Vagina (tissue), 2 donors: ENCODE measurements at places on chromosomes 1 and 21.

GRCh38 chr1:209772126-209772525 lies 12.2 kb downstream of the C1orf74 start:
- DNase-seq: no peak

DNA sequence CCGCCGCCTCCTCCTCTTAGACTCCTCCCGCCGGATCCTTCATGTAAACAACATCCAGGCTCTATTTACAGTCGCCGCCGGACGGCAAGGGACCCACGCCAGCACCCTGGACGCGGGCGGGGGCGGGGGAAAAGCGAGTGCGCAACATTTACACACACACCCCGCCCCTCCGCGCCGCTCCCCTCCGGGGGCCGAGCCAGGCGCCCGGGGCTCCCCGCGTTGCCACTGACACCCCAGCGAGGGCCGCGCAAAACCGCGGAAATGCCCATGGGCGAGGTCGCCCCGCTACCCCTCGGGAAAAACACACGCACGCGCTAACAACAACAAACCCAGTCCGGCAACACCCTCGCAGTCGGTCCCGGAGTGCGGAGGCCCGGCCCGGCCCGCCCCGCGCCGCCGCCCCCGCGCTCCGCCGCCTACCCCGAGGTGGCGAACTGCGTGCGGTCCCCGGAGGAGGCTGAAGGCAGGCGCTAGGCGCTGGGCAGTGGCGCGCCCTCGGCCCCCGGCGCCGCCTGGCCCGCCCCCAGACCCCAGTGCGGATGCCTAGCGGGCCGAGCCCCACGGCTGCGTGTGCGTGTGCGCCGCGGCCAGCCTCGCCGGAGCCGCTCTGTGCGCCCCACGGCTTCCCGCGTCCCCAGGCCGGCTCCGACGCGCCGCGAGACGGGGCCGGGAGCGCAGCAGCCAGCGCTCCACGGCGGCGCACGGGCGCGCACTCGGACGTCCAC lies 81.1 kb upstream of the AK4 start:
- peak; percentile 96 for DNase-seq

DNA sequence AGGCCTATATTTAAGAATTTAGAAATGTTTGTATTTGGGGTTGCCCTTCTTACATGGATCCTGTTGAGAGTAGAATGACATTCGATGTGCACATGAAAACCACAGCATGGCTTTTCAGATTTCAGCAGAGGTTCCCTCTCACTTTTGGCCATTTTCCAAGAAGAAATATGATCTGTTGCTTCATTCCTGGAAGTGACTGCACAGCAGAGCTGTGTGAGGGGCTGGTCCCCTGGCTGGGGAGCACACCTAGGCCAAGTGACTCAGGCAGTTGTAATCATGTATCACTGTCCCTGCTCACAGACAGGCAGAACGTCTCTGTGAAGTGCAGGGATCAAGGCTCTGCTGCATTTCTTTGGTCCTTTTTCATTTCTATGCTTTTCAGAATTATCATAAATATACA lies 32.3 kb downstream of the AGT start:
- no peak for DNase-seq

DNA sequence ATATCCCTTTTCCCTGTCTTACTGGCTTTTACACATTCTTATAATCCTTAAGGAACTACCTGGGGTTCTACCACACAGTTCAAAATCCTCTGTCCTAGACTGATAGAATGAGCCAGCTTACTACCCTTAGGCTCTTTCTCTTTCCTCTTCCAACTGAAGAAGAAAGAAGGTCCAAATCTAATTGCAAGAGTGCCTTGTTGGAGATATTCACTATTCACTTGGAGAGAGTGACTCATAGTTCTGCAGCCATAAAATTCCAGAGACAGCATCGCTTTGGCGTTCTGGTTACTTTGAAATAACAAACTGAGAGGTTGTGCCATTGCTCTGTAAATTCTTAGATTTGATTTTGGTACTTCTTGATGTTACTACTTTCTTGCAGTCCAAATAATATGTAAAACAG lies 4.2 kb downstream of the CADM3 start:
- no peak for DNase-seq

- no peak for DNase-seq
Measured at GRCh38 chr1:43359696-43360095, 915 bp downstream of the CDC20 start.

GRCh38 chr1:170460414-170461155 lies 71.4 kb upstream of the GORAB start:
- DNase-seq: no peak

GRCh38 chr1:39369565-39369964 lies 121.9 kb upstream of the BMP8A start:
- no peak for DNase-seq

DNA sequence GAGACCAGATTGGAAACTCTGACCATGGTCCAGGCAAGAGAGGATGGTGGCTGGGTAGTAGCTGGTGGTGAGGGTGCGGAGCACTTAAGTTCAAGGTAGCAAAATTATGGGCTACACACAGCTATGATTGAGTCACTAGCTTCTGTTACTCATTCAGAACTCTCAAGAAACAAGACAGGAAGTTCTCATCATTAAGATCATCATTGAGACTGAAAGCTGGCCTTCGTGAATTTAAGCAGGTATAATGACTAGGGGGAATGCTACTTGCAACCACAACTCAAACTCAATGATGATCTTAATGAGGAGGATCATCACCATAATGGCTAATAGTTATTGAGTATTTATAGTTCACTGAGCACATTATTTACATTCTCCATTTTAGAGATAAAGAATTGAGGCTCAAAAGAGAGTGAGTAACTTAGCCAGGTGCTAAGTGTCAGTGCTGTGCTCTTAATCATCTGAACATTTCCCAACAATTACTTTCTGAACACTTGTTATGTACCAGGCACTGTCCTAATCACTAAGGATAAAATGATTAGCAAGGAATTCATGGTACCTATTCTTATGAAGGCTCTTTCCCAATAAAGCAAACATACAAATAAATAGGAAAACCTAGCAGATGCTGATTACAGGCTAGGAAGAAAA lies 286.3 kb upstream of the C1orf105 start:
- no peak for DNase-seq

- no peak for DNase-seq
Measured at GRCh38 chr1:51327386-51327785, 3.0 kb downstream of the TTC39A start.

DNA sequence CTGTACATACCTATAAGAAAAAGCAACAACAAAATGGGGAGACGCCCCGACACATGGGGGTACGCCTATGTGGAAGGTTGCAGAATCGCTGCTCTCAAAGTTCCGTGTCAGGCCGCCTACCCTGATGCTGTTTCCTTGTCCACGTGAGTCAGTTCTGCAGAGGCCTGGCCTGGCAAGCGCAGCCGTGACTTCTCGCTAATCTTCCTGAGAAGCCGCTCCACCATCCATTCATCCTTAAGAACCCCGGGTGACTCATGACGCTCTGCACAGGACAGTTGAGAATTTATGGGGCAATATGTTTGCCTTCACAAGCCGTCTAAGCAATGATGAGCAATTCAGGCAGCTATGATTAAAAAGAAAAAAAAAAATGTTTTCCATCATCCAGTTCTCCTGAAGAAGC lies 122.3 kb upstream of the TMPRSS2 start:
- DNase-seq: no peak

DNA sequence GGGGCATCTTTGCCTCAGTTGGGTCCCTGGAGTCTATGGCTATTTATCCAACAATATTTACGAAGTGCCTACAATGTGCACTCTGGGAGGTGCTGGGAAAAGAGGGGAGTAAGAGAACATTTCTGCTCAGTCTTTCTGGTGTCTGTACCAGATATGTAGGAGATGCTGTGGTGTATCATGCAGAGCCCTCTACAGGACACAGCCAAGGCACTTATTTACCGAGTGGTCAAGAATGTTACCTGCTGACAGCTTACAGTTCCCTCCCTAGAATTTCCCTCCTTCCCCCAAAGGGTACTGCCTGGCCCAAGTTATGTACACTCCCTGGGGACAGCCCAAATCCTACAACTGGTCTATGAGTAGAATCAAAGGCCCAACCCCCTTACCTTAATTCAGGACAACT lies 177.7 kb downstream of the C1orf94 start:
- no peak for DNase-seq

- no peak for DNase-seq
Measured at GRCh38 chr1:4126251-4126650, 226.2 kb upstream of the C1orf174 start.

GRCh38 chr1:156964441-156964840 lies 44.0 kb downstream of the LRRC71 start:
- no peak for DNase-seq

DNA sequence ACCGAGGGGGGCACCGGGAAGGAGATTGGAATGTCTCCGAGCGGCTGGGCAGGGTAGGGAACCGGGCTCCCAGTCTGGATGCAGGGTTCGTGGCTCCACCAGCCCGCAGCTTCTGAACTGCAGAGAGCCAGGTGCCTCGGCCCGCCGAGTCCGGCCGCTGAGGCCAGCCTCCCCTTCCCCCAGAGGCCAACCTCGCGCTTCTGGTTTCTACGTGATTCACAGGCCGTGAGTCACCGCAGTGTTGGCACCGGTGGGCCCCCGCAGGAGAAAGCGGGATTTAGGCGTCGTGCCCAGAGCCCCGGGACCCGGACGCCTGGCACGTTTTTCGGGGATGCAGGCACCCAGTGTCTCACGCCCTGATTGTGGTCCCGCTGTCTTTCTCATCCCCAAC lies 458 bp downstream of the CRABP2 start:
- no peak for DNase-seq

DNA sequence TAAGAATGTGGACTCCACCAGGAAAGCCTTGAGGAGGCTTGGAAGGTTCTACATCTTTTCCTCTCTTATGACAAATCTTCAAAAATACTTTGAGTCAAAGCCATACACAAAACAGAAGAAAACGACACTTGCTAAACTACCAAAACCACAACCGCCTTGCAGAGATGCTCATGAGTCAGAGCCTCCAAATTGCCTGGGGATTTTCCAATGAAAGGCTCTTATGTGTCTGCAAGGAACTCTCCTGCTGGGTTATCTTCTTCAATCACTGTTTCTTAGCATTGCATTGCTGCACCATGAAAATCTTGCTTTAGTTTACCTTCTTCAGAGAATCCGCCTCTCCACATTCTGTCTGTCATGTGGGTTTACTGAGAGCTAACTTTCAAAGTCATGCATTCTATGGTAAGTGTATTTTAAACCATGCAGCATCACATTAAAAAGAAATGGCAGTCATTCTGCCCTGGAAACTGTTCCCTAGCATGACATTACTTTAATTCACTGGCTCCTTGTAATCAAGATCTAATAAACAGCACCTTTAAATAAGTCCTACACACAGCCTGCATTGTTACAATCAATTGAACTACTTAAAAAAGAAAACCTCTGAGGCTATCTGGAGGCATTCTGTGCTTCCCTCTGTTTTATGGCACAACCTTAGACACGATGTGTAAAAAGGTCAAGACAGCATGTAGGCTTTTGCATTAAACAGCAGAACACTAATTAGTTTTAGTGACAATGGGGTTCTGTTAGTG lies 210.0 kb upstream of the FOXD3 start:
- no peak for DNase-seq

- DNase-seq: no peak
Measured at GRCh38 chr1:60895701-60896100, 186.7 kb upstream of the NFIA start.

GRCh38 chr1:211643324-211644212 lies 31.9 kb downstream of the NEK2 start:
- DNase-seq: no peak

DNA sequence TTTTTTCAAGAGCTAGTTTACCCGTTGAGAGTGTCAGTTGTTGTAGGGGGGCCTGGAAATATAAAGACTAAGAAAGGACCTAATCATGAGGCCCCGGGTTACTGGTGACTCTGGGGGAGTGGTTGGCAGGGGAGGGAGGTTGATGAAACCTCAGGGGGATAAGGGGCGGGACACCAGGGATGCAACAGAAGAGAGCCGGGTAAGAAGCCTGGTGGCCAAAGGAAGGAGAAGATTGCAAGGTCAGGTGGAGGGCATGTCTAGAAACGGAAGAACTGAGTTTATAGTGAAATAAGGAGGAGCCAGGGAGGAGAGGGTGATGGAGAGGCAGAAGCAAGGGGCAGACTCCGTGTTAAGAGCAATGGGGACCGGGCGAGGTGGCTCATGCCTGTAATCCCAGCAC lies 12.5 kb upstream of the SPOCD1 start:
- peak; percentile 64 for DNase-seq

DNA sequence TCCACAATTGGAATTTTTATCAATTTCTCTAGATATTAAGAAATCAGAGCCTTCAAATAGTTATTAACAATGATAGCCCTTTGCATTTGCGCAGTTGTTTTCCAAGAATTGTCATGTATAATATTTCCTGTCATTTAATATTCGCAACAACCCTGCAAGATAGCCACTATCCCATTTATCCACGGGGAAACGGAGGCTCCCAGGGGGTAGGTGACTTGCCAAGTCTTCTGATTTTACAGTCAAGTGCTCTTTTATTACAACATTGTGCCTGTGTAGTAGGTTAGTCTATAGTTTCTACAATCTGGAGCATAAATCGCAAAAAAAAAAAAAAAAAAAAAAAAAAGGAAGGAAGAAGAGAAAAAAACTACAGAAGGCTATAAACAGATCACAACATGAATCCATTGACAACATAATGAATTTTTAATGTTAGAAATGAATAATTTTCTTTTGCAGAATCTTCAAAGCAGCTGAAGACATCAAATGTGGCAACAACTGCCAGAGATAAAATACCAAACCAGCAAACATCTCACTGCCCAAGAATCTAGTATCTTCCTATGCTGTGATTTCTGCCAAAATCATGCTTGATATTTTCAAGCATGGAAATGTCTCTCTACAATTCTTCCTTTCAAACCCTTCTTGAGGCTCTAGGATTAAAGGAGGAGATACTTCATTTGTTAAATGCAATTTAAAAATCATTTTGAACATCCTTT lies 125.5 kb downstream of the PTPN14 start:
- DNase-seq: no peak

DNA sequence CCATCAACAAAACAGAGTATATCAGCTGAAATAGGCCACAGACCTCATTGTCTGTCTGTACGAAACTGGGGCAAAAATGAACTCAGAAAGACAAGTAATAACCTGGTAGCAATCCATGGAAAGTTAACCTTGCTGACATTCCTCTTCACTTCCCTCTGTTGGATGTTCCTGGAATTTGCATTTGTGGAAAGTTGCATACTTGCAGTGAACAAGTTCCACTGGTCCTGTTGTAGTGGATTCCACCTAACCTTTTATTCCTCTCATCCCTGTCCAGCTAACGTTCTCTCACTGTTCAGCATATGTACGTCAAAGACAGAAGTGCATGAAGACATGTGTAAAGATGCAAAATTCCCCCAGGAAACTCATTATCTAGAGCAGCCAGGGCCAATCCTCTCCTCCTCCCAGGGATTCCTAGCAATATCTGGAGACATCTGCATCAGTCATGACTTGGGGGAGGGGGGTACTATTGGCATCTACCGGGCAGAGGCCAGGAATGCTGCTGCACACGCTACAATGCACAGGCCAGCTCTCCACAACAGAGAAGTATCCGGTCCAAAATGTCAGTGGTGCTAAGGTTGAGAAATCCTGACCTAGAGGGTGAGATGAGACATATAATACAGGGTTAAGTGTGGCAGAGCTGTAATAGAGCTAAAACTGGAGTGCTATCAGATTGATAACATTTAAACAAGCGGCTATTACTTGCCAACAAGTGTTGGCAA lies 8.2 kb downstream of the LPAR3 start:
- no peak for DNase-seq

- DNase-seq: no peak
Measured at GRCh38 chr1:119222271-119222670, 81.8 kb upstream of the WARS2 start.
